Spleen (tissue), 13 donors: ENCODE measurements at places on chromosomes 7 and 10. TPM values are rescaled to one million over a fixed set of nuclear protein-coding genes. Genes with fewer than 3 reads are reported as not detected.

GRCh38 chr10:119865699-119866240, 6.9 kb downstream of the MCMBP start:
- DNase-seq: no peak

DNA sequence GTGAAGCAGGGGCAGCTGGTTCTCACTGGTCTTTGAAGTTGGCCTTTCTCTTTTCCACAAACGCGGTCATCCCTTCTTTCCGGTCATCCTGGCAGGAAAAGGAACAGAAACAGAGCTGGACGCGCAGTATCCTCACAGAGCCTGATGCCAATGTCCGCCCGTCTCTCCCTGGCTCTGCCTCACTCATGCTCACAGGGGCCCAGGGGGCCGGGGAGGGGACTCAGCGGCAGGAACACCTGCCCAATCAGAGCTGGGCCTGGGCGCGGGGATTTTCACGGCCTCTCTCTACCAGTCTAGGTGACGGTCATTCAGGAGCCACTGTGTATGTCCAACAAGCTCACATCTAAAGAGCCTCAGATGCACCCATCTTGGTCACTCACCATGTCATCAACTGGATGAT, 5.0 kb upstream of the FUOM start:
- no peak for DNase-seq

GRCh38 chr10:88067737-88068136, 204.3 kb downstream of the PTEN start:
- no peak for DNase-seq

DNA sequence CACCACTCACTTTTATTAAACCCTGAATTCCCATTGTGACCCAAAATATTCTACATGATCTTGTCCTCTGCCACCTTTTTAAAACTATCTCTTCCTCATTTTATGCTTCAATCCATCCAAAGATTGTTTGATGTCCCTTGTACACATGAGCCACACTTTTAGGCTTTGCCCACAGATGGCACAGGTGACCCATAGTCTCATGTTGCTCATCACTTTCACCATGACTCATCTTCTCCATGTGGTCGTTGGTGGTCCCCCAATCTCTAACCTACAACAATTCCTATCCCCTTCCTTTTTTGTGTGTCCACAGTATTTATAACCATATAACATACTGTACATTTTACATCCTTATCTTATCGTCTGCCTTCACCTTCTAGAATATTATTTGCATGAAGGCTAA, 271.5 kb upstream of the ZWINT start:
- no peak for DNase-seq

DNA sequence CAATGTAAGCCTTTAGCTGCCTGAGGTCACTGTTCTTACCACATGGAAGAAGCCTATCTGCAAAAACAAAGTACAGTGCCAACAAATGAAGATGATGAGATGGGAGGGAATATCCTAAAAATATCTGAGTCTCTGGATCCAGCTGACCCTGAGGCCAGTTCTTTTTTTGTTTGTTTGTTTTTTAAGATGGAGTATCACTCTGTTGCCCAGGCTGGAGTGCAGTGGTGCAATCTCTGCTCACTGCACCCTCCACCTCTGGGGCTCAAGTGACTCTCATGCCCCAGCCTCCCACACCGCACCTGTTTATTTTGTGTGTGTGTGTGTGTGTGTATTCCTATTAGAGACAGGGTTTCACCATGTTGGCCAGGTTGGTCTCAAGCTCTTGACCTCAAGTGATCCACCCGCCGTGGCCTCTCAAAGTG, 44.9 kb downstream of the HYCC1 start:
- DNase-seq: no peak

GRCh38 chr7:24475166-24475961, 97.9 kb upstream of the PALS2 start:
- no peak for DNase-seq

DNA sequence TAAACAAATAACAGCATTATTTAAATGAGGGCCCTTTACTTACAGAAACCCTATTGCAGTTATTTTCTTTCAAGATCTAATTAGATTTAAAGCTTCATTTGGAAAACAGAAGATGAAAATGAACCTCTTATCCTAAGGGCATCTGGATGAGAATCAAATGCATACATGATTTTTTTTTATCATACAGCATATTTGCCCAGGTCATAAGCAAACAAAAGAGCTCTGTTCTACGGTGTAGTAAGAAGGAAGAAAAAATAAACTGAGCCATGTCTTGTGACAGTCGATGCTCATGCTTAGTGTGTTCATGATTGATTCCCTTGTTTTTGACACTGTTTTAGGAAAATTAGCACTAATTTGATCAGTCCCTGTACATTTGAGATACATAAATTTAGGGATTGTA, 202.6 kb upstream of the RNF32 start:
- no peak for DNase-seq

- no peak for DNase-seq
Observed at GRCh38 chr7:98771519-98771918, 98.3 kb downstream of the TMEM130 start.

DNA sequence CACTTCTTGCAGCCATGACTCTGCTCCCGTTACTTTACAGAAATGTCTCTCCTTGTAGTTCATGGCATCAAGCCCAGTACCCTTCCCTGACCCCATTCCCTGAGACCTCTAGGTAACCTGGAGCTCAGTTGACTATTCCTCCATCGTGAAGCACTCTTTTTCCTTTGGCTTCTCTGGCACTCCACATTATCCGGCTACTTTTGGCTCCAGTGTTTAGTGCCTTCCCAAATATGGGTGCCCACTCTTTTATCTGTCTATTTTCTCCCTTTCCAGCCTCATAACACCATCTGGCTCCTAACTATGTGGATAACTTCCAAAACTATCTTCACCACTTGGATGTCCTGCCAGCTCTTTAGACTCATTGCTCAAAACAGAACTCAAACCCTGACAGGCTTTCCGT, 744.7 kb upstream of the GALNT17 start:
- DNase-seq: no peak

DNA sequence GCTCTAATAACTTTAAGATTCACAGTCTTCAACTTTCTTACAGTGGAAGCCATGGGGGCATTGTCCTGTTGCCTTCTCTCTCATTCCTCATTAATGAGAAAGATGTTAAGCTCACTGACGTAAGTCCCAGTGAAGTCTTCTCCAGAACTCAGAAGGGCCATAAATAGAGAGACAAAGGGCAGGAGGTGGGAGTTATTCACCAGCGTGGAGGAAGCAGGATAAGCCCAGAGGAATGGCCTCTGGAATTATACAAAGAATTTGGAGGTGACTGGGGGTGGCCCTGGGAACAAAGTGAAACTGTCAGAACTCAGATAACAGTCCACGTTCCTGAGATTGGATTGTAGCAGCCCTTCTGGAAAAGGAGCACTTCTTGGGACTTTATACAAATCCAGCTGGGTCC, 52.4 kb downstream of the SORBS1 start:
- no peak for DNase-seq

DNA sequence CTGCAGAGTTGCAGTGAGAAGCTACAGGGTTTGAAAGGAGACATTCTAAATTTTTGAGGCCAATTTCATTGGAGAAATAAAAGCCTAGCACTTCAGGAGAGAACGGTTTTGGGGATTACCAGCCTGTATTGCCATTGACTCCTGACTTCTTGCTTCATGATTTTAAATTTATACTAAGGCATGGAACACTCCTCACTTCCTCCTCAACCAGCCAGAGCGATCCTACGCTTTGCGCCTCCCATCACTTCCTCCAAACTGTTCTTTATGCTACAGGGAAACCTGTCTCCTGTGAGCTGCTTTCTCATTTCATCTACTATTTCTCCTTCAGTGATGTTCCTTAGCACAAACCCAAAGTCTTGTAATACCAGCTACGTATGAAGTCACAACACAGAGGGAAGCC, 495.1 kb downstream of the SUGCT start:
- DNase-seq: no peak

SEMA3E gene
- polyA plus RNA-seq: not detected

FLNC gene
- polyA plus RNA-seq: 0.42 TPM

VWDE gene
- polyA plus RNA-seq: 0.13 TPM

CPVL gene
- 18.7 TPM for polyA plus RNA-seq
